Fibroblast of skin of back (primary cell): ENCODE measurements at places on chromosomes 6 and 20.

DNA sequence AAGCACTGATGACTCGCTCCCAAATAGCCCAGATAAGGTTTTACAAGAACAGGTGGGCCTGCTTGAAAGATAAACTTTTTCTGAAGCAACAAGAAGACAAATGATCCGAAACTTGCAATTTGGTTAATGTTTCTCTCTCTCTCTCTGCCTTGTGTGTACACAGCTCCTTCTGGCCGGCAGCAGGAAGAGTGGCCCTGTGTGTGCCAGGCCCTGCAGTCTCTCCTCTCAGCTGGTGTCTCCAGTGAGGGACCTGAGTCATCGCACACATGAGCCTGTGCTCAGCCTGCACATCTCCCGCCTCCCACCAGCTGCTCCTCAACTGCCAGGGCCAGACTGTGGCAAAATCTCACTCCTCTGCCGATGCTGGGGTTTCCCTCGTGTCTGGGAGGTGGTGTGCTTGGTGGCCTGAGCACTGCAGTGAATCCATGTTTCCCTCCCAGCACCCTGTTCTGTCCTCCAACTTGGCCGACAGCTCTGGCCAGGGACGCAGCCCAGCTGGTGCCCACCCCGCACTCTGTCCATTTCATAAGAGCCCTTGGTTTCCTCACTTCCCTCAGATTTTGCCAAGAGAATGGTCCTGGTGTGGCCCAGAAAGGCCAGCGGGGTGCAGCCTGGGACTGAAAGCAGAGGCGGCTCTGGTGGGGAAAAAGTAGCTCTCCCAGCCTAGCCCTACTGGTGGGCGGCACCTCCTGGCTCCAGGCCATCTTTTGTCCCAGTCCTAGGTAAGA lies 49.4 kb downstream of the ERMARD start:
- peak; percentile 53 for DNase-seq

DNA sequence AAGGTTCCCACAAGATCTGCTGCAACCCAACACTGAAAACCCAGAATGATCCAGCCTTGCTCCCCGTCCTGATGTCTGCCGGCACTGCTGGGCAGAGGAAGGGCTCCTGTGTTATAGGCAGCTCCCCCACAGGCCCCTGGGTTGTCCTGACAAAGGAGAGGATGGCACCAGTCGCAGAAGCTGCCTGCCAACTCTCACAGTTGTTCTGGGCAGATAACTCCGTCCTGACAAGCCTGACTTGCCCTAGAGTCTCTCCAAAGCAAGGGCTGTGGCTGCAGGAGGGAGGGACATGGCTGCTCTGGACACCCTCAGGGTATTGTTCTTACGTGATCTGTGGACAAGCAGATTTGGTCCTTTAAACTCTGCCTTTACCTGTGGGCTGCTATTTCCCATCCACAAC lies 243.8 kb downstream of the CDH26 start:
- no peak for DNase-seq

DNA sequence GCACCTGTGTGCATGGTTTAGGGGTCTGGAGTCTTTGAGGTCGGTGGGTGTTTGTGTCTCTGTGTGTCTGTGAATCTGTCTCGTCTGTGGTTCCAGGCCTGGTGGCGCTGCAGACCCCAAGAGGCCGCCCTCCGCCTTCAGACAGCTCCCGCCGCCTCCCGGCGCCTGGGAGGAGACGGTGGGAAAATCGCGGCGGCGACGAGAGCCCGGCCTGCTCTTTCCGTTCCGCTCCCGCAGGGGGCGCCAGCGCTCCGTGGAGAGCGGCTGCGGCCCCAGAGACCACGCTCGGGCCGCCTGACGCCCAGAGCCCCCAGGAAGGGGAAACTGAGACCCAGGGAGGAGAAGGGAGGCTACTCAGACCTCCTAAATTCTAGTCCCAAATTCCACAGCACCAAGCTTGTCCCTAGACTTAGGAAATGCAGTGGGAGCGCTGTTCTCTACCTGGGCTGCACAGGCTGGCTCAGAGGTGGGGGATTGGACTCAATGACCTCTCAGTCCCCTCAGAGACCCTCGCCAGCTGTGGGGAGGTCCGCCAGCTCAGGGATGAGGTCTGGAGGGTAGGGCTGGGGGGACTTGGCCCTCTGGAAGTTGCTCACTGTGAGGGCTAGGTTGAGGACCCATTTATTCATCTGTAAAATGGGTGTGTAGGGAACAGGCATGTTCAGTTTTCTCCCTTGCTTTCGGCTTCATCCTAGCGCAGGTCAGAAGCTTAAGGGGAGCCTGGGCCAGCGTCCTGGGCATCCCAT lies 36.9 kb upstream of the BLCAP start:
- DNase-seq: peak; percentile 27

DNA sequence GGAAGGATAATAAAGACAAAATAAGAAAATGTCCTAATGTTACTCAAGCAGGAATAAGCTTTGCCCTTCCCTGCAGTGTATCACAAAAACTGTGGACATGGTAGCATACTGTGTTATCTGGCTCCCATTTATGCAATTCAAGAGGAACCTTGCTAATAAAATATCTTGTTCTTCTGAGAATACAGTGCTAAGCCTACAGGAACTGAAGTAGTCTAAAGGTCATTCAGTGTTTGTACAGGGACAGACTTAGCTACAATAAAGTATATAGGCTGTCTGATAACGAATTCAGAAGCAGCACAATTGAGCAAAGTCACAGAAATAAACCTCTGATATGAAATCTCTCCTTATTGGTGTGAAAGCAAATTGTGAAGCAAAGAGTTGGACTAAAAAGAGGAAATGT lies 59.6 kb upstream of the SDHAF4 start:
- DNase-seq: no peak

DNA sequence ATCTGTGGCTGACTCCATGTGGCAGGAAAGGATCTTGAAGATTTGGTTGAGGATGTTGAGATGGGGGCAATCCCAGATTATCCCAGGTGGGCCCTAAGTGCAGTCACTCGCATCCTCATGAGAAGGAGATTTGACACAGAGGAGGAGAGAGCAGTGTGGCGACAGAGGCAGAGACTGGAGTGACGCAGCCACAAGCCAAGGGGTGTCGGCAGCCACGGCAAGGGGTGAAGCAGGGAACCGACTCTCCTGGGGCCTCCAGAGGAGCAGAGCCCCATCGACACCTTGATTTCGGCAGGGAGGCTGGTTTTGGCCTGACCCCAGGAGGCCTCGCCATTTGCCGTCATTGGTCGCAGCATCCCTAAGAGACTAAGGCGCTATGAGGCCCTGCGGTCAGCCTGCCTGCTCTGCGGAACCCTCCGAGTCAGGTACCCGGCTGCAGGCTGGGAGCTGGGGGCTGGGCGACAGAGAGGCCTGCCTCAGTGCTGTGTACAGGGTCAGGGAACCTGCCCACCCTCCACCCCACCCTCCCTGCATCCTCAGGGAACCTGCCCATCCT lies 12.5 kb downstream of the EEF1A2 start:
- no peak for DNase-seq

GRCh38 chr6:34982424-34982852 lies 93.4 kb downstream of the ANKS1A start:
- peak; percentile 53 for DNase-seq

DNA sequence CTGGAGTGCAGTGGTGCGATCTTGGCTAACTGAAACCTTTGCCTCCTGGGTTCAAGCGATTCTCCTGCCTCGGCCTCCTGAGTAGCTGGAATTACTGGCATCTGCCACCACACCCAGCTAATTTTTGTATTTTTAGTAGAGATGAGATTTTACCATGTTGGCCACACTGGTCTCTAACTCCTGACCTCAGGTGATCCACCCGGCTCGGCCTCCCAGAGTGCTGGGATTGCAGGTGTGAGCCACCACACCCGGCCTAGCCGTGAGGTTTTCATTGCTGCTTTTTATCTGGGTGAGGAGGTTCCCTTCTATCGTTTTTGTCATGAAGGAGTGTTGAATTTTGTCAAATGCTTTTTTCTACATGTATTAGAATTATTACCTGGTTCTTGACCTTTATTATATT lies 23.9 kb downstream of the SRC start:
- no peak for DNase-seq
